Liver (tissue), 10 donors: ENCODE measurements at places on chromosomes 12 and 14. TPM values are rescaled to one million over a fixed set of nuclear protein-coding genes. Genes with fewer than 3 reads are reported as not detected.

DNA sequence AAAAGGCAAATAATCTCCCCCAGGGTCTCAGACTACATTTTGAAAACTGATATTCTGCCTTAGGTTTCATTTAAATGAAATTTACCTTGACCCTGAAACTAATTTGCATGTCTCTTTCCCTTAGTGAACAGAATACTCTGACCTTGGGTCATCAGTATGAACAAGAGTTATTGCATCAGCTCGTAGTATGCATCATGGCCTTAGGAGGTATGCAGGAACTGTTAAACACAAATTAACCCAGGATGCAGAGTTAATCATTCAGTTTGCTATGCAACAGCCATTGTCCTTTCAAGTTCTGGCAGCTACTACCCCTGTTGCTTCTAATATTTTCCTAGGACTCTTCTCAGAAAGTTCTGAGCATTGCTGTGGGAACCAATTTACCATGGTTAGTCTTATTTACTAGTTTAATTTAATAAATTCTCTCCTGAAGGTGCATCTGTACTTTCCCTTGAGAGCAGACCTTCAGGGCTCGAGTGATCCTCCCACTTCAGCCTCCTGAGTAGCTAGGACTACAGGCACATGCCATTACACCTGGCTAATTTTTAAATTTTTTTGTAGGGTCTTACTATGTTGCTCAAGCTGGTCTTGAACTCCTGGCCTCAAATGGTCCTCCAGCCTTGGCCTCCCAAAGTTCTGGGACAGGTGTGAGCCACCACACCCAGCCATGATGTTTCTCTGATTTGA is 126.7 kb downstream of the TTC6 start:
- H3K4me3 ChIP-seq: no peak overlapping the region
- H3K36me3 ChIP-seq: no peaks in the 10 kb centered on the region
- H3K27me3 ChIP-seq: no peaks in the 10 kb centered on the region

- DNase-seq: no peak
- H3K27ac ChIP-seq: no peak overlapping the region
- H3K4me3 ChIP-seq: no peak overlapping the region
- peaks cover 17% of the 10 kb centered on the region for H3K36me3 ChIP-seq
These were observed 64.7 kb downstream of the GPR65 start for GRCh38 chr14:88069677-88070076.

DNA sequence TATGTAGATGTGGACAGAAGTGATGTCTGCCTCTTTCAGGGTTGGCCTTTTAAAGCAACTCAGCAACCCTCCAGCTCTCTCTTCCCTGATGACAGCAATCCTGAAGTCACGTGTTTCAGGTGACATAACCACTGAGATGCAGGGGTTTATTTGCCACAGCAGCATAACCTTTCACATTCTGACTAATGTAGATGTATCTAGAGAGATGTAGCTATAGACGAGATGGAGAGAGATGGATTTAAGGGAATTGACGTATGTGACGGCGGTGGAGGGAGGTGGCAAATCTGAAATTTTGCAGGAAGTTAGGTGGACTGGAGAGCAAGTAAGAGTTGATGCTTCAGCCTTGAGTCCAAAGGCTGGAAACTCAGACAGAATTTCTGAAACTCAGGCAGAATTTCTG is 126.0 kb downstream of the ZFP36L1 start:
- DNase-seq: no peak
- H3K27ac ChIP-seq: no peak overlapping the region
- peaks cover 20% of the 10 kb centered on the region for H3K4me1 ChIP-seq

DNA sequence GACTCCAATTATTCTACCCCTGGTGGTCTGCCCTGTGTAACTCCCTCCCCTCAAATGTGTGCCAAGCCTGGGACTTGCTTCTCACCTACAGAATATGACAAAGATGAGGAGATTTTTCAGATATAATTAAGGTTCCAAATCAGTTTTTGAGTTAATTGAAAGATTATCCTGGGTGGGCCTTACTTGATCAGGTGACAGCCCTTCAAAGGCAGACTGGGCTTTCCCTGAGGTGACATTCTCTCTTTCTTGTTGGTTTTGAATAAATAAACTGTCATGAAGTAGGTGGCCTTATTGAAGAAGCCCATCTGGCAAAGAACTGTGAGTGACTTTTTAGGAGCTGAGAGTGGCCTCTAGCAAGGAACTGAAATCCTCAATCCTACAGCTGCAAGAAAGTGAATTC is 106.0 kb downstream of the BRMS1L start:
- no peak overlapping the region for H3K27ac ChIP-seq
- no peak overlapping the region for H3K4me3 ChIP-seq
- no peak for DNase-seq
- H3K36me3 ChIP-seq: no peaks in the 10 kb centered on the region
- no peaks in the 10 kb centered on the region for H3K4me1 ChIP-seq

- no peaks in the 10 kb centered on the region for H3K36me3 ChIP-seq
- no peaks in the 10 kb centered on the region for H3K27me3 ChIP-seq
- DNase-seq: no peak
These were observed 323.5 kb upstream of the PDE3A start for GRCh38 chr12:20044846-20045245.

DNA sequence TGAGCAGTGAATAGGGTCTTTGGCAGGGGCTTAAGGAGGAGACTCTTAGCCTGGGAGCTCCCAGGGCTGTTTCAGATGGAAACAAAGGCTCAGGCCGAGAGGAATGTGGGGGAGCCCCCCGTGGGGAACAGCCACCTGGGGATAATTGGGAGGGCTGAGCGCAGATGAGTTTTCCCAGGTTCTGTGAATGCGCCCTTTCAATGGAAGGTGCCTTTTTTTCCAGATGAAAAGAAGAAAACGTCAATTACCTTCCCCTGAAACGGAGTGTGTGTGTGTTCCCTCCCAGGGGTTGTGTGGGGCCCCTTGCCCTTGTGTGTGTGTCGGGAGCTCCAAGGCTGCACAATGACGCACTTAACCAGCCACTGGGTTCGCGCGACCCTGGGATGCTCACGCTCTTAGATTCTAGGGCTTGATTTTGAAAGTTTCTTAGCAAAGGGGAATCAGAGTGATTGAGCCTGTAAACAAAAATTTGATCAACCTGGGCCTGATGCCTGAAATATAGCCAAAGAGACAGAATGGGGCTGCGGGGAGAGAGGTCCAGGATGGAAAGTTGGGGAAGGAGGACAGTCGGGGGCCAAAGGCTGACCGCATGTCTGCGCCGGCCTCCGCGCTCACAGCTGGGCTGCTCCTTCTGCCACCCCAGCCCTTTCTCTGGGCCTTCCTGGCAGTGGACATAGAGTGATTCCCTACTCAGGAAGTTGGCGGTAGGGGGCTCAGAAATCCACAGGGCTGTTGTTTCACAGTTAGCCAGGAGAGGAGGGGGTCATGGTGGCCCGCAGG is 14.6 kb downstream of the MEG3 start:
- H3K27ac ChIP-seq: no peak overlapping the region
- H3K36me3 ChIP-seq: no peaks in the 10 kb centered on the region
- no peaks in the 10 kb centered on the region for H3K27me3 ChIP-seq
- no peaks in the 10 kb centered on the region for H3K4me1 ChIP-seq
- DNase-seq: no peak

- H3K27ac ChIP-seq: no peak overlapping the region
- H3K4me1 ChIP-seq: no peaks in the 10 kb centered on the region
- H3K27me3 ChIP-seq: no peaks in the 10 kb centered on the region
- H3K36me3 ChIP-seq: no peaks in the 10 kb centered on the region
- no peak for DNase-seq
- no peak overlapping the region for H3K4me3 ChIP-seq
These were observed 14.6 kb upstream of the RILPL1 start for GRCh38 chr12:123548107-123548506.

GRCh38 chr14:34966413-34966812 is 16.4 kb upstream of the SRP54 start:
- H3K27ac ChIP-seq: no peak overlapping the region
- H3K4me3 ChIP-seq: no peak overlapping the region
- DNase-seq: no peak
- H3K4me1 ChIP-seq: no peaks in the 10 kb centered on the region
- H3K36me3 ChIP-seq: peaks cover 2% of the 10 kb centered on the region
- no peaks in the 10 kb centered on the region for H3K27me3 ChIP-seq

PPM1H gene
- total RNA-seq: 7.2 TPM

EPYC gene
- total RNA-seq: not detected

DNA sequence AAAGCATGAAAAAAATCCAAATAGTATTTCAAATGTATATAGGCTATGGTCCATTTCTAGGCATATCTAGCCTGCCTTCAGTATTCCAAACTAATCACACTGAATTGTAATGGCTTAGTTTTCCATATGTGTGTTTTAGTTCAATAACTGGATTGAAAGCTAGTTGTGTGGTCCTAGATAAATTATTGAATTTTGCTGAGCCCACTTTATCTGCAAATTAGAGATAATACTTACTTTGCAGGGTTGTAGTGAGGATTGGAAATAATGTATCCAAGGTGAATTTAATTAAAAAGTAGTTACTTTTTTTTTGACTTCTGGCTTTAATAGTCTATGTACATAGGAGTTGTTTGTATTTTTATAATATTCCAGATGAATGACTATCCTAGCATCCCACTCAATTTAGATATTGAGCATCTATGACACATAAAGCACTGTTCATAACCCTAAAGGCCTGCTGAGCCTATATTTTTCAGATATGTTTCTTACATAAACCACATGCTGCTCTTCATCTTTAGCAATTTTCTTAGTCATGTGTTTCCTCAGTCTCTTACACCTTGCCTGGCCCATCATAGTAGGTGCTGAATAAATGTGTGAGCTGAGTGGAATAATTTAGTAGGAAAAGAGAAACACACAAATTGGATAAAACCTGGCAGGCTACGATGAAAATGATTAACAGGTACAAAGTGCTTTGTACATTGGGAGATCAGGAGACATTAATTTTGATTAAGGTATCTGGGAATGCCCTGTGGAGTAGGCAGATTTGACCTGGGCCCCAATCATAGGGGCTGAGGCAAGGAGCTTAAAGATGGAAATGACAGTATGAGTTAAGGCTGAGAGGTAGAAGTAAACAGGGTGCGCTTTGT is 1.1 kb upstream of the ATP23 start:
- H3K4me3 ChIP-seq: peak overlapping the region; percentile 73
- peak overlapping the region; percentile 81 for H3K27ac ChIP-seq
- DNase-seq: no peak
- H3K36me3 ChIP-seq: no peaks in the 10 kb centered on the region
- H3K4me1 ChIP-seq: peaks cover 15% of the 10 kb centered on the region
- no peaks in the 10 kb centered on the region for H3K27me3 ChIP-seq

DNA sequence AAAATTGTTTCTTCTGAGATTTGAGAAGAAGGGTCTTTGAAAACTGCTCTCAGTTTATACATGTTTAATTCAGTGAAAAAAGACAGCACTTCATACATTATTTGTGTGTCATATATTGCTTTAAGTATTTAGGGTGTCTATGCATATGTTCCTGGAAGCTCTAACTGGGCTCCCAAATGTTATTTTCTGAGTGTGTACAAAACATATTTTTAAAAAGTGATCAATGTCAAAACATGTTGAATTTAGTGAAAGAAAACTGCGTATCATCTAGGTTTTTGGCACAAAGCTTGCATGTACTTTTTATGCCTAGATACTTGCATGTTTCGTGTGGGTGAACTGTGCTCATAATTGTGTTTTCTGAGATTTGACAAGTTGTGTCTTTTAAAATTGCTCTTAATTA is 81.6 kb downstream of the ASCL4 start:
- H3K4me1 ChIP-seq: no peaks in the 10 kb centered on the region
- no peak overlapping the region for H3K4me3 ChIP-seq
- no peaks in the 10 kb centered on the region for H3K36me3 ChIP-seq
- H3K27ac ChIP-seq: no peak overlapping the region

CD163 gene
- 101 TPM for total RNA-seq

- no peaks in the 10 kb centered on the region for H3K27me3 ChIP-seq
- H3K27ac ChIP-seq: no peak overlapping the region
- no peaks in the 10 kb centered on the region for H3K4me1 ChIP-seq
- H3K36me3 ChIP-seq: no peaks in the 10 kb centered on the region
These were observed 84.0 kb downstream of the PELI2 start for GRCh38 chr14:56202256-56202655.

DNA sequence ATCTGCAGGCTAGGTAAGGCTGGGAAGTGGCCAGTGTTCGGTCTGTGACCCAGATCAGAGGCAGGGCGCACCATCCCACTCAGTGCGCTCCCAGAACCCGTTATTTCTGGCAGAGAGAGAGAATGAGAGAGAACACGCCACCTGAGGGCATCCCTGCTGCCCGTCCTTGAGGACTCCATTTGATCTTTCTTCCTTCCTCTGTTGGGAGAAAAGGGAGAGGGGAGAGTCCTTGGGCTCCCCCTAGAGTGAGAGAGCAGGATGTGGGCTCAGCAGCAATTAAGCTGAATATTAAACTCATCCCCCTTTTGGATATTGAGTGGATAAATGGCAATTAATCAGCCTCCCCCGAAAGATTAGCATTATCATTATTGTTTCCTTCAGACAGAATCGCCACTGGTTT is 70.6 kb downstream of the IFT43 start:
- H3K27me3 ChIP-seq: no peaks in the 10 kb centered on the region
- no peak overlapping the region for H3K4me3 ChIP-seq
- DNase-seq: no peak
- H3K36me3 ChIP-seq: peaks cover 9% of the 10 kb centered on the region
- no peak overlapping the region for H3K27ac ChIP-seq

ITGA5 gene
- total RNA-seq: 60.7 TPM

DNA sequence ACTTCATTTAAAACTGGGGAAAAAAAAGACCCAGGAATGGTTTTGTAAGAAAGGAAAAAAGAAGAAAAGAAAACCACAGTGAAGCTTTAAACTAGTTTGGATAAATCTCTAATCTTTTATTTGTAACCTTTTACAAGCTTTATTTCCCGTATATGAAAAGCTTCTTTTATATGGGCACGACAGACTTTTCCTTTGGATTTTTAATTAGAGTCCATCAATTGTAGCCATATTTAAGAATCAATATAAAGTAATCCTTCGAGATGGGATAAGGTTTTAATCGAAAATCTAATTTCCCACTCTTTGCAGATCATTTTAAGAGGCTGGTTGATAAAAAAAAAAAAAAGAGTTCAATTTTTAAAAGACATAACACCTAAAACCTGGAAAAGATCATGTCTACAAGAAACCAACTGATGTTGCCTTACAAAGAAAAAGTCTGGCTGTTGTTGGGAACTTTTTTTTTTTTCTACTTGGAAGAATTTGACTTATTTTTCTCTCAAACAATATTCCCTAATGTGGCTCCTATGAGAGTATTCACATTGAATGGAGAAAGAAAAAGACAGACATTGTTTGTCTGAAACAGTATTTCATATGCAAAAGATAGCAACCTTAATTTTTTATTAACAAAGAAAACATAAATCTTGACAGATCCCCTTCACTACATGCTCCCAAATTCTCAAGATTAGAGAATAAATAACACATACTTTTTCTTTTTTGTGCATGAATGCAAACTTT is 4.9 kb upstream of the OTX2 start:
- no peak overlapping the region for H3K4me3 ChIP-seq
- no peaks in the 10 kb centered on the region for H3K36me3 ChIP-seq

MUCL1 gene
- not detected for total RNA-seq

GRCh38 chr12:31001581-31002360 is 71.9 kb upstream of the DDX11 start:
- DNase-seq: no peak
- H3K27ac ChIP-seq: no peak overlapping the region
- H3K4me1 ChIP-seq: no peaks in the 10 kb centered on the region
- no peak overlapping the region for H3K4me3 ChIP-seq
- H3K27me3 ChIP-seq: no peaks in the 10 kb centered on the region

DNA sequence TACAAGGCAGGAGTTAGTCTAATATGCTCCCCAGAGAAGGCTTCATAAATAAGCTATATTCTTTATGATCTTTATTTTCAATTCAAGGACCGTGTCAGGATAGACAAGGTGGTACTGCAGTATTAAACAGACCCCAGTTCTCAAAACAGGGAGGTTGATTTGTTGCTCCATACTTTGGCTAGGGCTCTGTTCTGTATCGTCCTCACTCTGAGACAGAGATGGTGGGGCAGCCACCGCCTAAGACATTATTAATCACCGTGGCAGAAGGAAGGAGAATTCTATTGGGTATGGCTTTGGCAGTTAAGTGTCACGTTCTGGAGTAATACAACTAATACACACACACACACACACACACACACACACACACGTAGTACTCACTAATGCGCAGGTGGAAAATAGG is 117.0 kb upstream of the SLCO1C1 start:
- H3K4me1 ChIP-seq: no peaks in the 10 kb centered on the region
- no peaks in the 10 kb centered on the region for H3K36me3 ChIP-seq
- H3K4me3 ChIP-seq: no peak overlapping the region
